ENCODE measurements at places on chromosomes 7 and 10.

GRCh38 chr7:16741676-16742075 lies 11.9 kb upstream of the TSPAN13 start:
- DNase-seq = no peak

DNA sequence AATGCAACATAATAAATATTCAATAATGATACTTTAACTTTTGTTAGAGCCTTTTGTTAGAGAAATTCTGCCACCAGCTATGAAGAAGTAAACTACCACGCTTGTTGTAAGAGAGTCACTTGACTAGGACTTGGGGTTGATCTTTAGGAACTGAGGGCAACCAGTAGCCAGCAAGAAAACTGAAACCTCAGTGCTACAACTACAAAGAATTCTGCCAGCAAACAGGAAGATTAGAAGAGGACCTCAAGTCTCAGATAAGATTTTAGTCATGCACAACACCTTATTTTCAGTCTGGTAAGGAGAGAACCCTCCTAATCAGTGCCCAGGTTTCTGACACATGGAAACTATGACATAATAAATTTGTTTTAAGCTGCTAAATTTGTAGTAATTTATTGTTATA lies 498.3 kb upstream of the STEAP1 start:
- DNase-seq = no peak

GRCh38 chr7:86939197-86939814 lies 120.1 kb downstream of the ELAPOR2 start:
- DNase-seq = no peak

- DNase-seq = no peak
Measured at GRCh38 chr10:103336370-103336769, 14.6 kb downstream of the PCGF6 start.

DNA sequence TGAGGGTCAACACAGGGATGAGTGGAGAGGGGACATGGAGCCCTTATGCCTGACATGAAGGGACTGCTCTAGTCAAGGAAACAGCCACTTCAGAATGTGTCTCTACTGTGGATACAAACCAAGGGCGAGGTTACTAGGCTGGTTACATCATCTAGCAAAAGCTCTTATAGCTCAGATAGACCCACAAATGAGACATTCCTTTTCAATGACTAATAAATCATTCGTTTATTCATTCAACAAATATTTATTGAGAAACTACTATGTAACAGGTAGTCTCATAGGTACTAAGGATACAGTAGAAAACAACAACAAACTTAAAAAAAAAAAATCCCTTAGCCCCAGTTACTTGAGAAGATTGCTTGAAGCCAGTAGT lies 219.5 kb downstream of the KIAA1217 start:
- DNase-seq = no peak

DNA sequence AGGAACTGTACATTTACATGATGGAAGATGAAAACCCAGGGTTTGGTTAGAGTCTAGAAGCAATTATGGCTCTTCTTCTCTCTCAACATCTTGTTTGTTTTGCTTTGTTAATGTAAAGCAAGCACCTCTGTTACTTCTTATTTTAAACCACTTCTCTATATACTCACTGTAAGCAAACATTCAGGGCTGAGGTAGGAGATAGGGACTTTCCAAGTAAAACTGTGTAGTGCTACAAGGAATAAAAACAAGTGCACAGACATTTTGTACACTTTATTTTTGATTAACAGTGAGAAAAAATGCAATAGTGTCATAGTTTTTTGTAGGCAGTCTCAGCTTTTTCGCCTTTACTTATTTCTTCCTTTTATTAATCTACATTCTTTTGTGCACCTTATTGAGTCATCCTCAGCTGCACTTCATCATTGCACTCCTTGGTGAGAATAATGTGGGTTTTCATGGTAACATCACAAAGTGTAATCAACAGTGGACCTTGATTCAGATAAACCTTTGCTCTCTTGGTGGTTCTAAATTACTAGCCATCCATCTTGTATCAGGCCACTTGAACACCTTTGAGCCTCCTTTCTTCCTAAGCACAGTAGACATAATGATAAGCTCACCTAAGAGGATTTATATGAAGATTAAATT lies 52.9 kb downstream of the ELMO1 start:
- DNase-seq = no peak

- DNase-seq = no peak
Measured at GRCh38 chr7:90473814-90474213, 4.4 kb downstream of the PTTG1IP2 start.

DNA sequence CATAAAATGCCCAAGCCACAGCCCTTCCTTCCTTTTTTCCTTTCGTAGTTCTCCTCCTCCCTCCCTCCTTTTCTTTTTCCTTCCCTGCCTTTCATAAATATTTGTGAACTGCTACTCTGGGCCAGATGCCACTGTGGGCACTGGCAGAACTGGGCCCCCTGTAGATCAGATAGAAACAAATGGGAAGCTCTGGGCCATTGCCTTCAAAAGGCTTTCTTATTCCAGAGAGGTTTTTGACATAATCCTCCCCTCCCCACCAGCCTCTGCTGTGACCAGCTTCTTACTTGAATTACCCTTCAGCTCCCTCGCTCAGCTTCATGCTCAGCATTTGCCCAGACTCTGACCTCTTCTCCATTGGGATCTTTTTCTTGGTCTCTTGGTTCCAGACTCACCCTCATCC lies 886.8 kb downstream of the LRMDA start:
- DNase-seq = no peak

DNA sequence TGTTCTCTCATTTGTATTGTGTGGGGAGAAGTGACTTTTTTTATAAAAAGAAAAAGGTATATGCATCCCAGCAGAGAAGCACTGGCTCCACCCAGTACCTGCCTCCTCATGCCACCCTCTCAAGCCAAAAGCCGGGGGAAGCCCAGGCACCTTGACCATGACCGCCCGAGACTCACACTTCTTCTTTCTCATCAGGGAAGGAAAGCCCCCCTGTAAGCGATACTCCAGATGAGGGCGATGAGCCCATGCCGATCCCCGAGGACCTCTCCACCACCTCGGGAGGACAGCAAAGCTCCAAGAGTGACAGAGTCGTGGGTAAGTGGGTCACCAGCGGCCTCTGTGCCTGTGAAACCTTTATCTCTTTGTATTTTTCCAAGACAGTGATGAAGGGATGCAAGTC lies 22.9 kb downstream of the IKZF1 start:
- DNase-seq = no peak

- no peak for DNase-seq
Measured at GRCh38 chr7:98014830-98015229, 24.8 kb upstream of the OCM2 start.

GRCh38 chr10:3167611-3168330 lies 4.8 kb downstream of the PITRM1 start:
- no peak for DNase-seq

- no peak for DNase-seq
Measured at GRCh38 chr10:71187600-71187999, 24.8 kb upstream of the UNC5B start.

- no peak for DNase-seq
Measured at GRCh38 chr7:138126928-138127327, 50.7 kb downstream of the AKR1D1 start.

DNA sequence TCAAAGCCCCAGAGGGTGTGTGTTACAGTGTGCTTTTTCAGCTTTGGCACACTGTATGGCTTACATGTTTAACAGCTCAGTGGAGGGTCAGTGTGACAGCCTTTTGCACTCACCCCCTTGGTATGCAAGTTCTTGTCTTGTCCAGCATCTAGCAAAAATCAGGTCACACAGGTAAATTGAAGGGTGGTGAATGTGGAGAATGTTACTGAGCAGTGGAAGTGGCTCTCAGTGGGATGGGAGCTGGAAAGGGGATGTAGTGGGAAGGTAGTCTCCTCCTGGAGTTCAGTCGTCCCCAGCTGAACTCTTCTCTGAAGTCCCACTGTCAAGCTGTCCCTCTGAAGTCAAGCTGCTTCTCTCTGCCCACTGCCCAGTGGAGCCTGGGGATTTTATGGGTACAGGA lies 21.0 kb upstream of the C10orf90 start:
- no peak for DNase-seq

- DNase-seq = no peak
Measured at GRCh38 chr10:30494558-30494957, 60.6 kb downstream of the MAP3K8 start.

- no peak for DNase-seq
Measured at GRCh38 chr7:92403760-92404074, 43.6 kb upstream of the GATAD1 start.
